Activated CD8-positive, alpha-beta memory T cell treated with anti-CD3 and anti-CD28 coated beads for 48 hours (primary cell): ENCODE measurements at places on chromosomes 1 and 21.

DNA sequence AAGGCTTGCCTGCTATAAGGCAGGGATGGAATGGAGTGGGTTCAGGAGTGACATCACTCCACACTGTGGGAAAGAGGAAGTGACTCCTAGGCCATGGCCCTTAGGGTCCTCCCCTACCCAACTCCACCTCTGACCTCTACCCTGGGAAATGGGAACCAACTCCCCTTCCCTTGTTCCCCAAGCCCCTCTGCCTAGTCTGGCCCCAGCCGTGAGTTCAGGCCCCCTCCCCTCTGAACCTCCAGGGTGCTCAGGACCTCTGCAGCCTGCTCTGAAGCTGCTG is 3.8 kb upstream of the GUCA2A start:
- no peak for DNase-seq

DNA sequence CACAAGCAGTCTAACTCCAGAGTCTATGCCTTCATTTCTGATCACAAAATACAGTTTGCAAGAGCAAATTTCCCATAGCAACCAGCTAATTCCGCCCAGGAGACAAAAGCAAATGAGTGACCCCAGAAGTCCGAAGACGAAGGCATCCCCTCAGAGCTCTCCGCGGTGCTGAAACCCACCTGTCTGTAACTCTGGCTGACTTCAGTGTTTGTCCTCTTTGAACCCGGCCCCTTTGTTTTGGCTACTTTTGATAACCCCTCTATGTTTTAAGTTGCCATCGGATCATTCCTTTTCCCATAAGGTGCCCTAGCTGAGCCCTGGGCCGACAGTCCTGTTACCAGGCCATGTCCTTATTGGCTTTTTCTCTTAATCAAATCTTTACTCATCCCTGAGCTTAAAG is 515.8 kb downstream of the PTPRU start:
- no peak for DNase-seq

DNA sequence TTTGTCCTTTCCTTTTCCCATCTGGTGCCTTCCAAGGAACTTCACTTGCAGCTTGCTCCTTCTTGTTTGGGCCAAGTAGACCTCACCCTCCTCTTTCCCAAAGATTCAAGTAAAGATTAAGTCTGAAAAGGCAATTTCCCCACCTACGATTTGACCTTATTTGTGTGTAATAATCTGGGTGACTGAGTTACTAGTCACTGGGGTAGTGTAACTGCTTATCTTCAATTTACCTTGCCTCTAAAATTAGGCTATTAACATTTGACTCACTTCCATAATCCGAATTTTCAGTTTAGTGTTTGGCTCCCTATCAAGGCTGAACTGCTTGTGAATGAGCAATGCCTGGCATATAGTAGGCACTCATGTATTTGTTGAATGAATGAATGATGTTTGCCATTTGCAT is 59.6 kb downstream of the PLA2G4A start:
- DNase-seq: no peak

DNA sequence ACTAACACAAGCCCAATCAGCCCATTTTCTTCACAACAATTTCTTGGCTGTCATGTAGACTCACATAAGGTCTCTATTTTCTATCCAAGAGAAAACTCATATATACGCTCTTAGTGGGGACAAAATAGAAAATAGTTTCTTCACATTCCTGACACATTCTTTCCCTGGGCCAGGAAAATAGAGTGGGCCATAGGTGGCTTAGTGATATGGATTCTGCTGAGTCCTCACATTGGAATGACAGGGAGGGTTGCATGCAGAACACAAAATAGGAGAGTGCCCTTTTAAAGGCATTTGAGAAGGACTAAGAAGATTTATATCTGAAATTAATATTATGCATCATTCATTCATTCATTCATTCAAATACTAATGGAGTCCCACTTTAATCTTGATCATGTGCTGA is 207.7 kb downstream of the LYPLAL1 start:
- DNase-seq: no peak

GRCh38 chr1:168887381-168887780 is 158.4 kb upstream of the DPT start:
- DNase-seq: no peak

GRCh38 chr21:31299291-31300147 is 44.5 kb downstream of the TIAM1 start:
- no peak for DNase-seq

DNA sequence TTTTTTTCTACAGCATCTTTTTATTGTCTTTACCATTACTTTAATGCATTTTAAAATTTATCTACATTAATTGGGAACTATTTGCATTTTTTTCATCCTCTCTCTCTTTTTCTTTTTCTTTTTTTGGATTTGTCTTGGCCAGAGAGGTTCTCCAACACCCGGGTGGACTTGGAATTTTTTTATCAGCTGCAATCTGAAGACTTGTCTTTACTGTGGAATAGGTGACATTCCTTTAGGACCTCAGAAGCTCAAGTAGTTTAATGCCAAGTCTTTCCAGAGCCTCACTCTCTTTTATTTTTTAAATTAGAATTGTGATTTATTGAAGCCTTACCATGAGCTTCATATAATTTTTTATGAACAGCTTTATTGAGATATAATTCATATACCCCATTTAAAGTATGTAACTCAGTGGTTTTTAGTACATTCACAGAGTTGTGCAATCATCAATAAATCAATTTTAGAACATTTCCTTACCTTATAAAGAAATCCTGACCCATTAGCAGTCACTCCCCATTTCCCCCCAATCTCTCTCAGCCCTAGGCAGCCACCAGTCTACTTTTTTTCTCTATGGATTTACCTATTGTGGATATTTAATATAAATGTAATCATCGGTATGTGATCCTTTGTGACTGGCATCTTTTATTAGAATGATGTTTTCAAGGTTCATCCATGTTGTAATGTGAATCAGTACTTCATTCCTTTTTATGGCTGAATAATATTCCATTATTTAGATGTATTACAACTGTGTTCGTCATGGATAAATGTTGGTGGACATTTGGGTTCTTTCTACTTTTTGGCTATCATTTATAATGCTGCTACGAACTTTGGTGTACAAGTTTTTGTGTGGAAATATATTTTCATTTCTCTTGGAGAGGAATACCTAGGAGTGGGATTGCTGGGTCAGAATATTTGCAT is 6.2 kb downstream of the TUFT1 start:
- no peak for DNase-seq

DNA sequence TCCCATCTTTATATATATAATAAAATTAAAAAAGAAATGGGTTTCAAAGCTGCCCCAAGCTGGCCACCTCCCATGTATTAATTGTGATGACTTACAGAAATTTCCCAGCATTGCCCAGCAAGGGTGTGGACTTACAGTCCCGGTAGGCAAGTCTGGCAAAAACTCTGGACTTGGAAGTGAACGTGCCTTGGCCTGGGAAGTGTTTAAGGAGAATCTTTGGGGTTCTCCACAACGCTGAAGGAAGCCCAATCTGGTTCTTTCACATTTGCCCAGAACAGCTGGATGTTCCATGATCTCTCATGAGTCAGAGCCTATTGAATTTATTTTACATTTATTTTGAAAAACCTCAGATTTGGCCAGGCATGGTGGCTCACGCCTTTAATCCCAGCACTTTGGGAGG is 98.4 kb upstream of the SLC45A1 start:
- no peak for DNase-seq

GRCh38 chr1:154220970-154221277 is 169 bp downstream of the UBAP2L start:
- no peak for DNase-seq

DNA sequence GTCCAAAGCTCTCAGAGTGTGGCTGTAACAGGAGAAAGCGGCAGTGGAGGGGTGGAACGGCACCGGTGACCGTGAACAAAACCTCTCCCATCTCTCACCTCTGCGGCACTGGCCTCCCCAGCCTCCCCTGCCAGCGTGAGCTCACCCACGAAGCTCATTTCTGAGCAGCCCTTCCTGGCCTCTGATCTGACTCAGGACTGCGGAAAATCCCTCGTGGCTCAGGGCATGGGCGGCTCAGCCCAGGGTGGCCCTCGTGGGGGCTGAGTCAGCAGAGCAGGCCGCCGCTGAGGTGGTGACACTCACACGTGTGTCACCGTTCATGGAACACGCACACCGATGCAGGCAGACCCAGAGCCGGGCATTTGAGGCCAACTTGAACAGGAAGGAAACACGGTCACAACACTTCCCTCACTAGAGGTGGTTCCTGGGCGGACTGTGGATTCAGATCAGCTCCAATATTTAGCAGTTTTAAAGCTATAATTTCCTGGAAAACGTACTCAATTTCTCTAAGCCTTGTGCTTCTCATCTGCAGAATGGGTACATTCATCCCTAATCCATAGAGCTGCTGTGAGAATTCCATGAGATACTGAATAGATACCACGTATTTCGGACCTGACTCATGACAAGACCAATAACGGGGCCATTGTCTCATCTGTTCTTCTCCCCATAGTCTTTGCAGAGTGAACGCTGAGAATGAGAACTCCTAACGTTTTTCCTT is 115.0 kb upstream of the TMPRSS2 start:
- DNase-seq: peak; percentile 16

DNA sequence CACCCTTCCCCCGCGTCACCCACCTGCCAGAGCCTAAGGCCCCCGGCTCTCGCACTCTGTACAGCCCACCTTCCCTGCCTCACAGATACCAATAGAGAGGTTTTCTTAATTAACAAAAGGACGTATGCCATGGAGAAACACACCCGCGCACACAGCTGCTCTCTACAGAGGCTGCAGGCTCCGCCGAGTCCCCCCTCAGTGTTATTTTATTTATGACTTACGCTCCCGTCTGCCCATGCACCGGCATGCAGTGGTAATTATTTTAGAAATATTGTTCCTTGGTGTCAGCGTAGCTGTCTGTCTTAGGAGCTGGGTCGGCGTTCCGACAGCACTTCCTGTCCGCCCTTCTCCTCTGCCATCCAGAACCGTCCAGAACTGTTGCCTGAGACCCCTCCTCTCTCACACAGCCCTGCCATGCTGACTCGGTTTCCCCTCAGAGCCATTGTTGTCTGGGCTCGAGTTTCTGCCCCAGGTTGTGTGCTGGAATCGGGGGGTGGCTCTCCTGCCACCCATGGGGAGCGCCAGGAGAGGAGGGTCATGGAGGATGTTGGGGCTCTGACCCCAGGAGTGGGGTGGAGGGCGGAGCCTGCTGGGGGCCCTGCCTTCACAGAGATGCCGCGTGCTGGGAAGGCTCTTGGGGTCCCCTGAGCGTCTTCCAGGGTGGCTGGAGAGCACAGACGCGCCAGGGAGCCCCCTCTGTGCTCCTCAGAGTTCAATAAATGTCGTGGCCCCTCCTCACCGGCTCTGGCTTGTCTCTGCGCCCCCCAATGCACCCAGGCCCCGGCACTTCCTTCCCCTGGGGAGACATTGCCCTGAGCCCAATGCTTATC is 39.6 kb upstream of the COL6A1 start:
- no peak for DNase-seq

DNA sequence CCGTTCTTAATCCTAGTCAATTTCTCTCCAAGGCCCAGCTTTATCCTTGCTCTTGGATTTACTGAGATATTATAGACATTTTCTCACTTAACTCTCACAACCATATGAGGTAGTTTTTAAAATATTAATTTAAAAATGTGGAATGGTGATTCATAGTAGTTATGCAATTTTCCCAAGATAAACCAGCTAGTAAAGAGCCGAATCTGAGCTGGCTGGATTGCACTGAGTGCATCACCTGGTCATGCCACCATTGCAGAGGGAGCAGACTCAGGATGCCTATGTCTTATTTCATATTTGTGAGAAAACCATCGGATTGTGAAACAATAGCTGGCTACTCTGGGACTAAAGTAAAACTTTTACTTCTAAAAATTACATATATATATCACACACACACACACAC is 494.0 kb downstream of the KCNT2 start:
- no peak for DNase-seq

- DNase-seq: no peak
Measured at GRCh38 chr1:219446288-219446687, 166.6 kb downstream of the ZC3H11B start.

- no peak for DNase-seq
Measured at GRCh38 chr1:100360790-100361510, 8.6 kb downstream of the CDC14A start.

DNA sequence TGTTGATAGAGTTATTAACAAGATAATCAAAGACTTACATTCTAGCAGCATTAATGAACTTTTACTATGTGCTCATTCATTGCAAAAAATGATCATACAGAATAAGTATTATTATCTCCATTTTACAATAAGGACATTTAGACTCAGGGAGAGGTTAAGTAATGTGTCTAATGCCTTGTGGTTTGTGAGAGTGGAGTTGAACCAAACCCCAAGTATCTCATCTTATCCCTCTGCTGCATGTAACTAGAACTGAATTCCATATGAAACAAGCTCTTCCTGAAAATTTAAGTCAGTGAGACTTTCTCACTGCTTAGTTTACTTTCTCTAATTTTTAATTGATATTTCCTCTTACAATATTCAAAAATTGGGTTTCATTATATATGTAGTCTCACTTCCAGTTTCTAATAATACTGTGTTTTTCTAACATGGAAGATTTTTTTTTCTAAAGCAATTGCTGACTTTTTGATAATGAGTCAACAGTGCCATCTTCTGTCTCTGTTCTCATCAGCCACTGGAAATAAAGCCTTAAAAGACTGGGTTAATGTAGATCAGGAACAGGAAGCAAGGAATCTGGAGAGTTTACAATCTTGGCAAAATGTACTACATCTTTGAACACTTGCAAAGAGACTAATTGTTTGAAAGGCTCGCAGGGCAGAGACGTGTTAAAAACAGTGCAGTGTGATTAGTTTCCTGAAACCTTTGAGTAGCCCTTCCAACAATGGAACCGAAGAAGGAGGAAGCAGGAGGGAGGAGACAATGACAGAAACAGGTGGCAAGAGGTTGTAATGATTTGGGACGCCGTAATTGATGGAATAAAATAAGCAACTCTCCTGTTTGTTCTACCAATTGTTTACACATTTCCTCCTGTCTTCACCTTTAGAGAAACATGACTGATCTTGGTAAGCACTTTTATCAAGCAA is 567.6 kb downstream of the MRPL39 start:
- no peak for DNase-seq

GRCh38 chr1:68617942-68618341 is 121.1 kb upstream of the DEPDC1 start:
- no peak for DNase-seq

DNA sequence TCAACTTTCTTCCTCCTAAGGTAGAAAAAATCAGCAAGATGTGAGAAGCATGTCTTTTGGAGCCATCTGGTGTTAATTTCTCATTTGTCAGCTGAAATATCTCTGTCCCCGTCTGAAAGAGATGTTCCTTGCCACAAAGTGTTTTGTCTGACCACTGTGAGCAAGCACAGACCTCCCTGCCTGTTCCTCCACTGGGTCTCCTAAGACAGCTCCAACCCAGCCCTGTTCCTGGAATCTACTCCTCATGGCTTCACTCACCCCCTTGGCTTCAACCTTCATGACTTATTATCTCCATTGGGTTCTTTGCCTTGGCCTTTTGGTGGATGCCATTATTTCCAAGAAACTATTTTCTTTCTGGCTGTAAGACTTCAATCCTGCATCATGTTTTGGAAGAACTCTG is 65.7 kb upstream of the CACHD1 start:
- no peak for DNase-seq
